ENCODE measurements at places on chromosomes 11 and 22.

- DNase-seq: no peak
Observed at GRCh38 chr11:56819916-56820315, 71.4 kb upstream of the OR9G4 start.

DNA sequence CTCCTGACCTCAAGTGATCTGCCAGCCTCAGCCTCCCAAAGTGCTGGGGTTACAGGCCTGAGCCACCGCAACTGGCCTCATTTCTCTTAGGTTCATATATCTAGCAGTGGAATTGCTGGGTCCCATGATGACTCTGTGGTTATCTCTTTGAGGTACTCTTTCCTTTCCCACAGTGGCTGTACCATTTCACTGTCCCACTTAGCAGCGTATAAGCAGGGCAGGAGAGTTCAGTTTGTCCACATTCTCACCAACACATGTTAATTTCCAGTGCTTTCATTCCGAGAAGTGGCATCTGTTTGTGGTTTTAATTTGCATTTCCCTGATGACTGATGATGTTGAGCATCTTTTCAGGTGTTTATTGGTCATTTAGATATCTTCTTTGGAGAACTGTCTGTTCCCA is 16.4 kb downstream of the PRR5 start:
- no peak for DNase-seq

DNA sequence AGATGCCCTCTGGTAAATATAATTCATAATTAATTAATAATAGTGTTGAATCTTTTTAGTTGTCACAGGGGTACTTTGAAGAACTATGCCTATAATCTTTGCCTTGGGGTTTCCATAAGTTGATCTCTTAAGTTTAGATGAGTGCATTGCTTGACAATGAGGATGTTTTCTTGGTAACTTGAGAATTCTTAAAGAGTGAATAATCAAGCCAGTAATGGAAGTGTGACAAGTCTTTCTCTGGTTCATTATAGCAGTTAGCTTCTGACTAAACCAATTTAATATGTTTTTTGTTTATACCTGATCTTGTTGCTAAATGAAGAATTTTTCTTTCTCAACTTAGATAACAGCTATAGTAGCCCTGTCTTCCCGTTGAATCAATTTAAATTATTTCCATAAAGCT is 46.2 kb downstream of the ATXN10 start:
- no peak for DNase-seq

DNA sequence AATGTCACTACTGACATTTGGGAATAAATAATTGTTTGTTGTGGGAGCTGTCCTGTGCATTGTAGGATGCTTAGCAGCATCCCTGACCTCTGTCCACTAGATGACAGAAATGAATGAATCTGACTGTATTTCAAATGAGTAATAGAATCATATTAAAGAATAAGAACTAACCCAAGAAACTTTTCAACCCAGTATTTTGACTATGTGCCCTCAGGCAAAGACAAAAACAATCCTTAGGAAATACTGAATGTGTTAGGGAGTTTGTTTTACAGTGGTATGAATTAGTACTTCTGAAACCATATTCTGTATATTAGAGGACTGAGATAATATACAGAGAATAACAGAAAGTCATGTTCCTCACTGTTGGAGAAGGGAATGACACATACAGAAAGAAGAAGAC is 320.9 kb upstream of the PITPNB start:
- DNase-seq: no peak

- no peak for DNase-seq
Observed at GRCh38 chr22:20919718-20920117, 2.5 kb downstream of the CRKL start.

DNA sequence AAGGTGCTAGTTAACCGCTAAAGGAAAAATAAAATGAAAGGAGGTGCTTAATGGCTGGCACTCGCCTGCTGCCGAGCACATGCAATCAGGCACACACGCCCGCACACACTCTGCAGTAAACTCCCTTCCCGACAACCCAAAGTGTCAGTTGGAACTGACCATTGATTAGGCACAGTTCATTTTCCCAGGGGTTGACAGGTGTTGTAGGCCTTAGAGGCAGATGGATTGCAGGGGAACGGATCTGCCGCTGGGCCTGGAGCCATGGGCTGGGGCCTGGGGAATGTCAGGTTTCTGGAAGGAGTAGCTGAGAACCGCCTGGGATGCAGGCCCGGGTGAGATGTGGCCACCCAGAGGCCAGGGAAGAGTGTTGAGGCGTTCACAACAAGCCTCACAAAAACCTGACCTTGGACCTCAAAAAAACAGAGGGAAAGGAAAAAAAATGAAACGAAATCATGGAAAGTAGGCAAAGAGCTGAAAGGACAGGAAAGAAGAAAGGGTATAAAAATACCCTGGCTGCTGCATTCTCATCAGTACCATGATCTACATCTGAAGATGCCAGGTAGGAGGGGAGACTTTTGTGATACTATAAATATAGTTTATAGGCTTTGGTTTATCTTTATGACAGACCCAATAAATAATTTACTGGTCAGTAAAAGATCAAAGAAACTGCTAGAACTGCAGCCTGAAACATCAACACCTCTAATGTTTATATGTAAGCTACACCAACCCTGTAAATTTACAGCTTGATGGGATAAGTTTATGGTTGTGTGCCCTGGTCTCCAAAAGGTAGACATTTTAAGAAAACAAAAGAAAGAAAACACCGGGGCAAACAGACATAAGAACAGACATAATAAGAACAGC is 313.4 kb downstream of the BUD13 start:
- DNase-seq: no peak

GRCh38 chr11:19744130-19744529 is 31.5 kb downstream of the NAV2 start:
- DNase-seq: no peak

DNA sequence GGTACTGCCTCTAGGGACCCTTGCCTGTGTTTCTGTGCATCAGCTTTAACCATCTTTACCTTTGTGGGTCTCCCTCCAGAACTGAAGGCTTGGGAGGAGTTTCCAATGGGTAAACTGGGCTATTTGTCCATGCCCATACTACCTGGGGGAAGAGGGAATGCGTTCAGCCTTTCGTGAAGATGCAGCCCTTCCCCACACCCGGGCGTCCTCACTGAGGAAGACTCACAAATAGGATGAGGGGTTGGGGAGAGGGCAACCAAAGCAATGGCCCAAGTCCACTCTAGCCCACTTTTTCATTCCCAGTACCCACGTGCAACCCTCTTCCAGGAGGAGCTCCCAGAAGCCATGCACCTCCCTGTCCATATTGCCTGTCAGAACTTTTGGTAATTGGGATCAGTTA is 61.8 kb upstream of the ADA2 start:
- DNase-seq: no peak

DNA sequence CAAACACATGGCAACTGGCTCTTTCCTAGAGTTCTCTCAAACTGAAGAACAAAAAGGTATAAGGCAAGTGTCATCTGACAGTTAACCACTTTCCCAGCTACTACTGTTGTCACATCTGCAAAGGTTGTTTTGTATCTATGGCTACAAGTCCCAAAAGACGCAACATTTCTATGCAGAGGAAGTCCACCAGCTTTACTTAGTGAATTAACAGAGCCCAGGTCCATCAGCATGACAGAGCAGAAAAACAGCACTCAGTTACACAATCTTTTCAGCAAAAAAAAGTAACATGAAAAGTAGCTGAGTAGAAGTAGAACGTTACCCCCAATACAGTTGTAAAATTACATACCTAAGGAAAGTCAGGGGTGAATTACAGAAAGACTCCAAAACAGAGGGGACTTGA is 12.1 kb downstream of the CPSF7 start:
- DNase-seq: no peak

DNA sequence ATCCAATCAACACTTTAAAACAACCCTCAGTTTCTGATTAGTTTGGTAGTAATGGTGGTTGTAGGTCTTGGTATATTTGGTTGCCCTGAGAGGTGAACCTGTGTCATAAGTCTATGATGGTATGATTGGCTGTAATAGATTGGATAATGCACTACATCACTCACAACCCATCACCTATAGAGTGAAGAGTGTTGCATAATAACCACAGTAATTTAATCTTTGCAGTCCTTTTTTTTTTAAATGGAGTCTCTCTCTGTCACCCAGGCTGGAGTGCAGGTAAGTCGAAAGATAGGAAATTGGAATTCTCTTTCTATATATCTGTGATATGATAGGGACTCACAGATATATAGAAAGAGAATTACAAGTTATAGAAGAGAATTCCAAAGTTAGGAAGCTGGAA is 133.4 kb upstream of the PGR start:
- no peak for DNase-seq

DNA sequence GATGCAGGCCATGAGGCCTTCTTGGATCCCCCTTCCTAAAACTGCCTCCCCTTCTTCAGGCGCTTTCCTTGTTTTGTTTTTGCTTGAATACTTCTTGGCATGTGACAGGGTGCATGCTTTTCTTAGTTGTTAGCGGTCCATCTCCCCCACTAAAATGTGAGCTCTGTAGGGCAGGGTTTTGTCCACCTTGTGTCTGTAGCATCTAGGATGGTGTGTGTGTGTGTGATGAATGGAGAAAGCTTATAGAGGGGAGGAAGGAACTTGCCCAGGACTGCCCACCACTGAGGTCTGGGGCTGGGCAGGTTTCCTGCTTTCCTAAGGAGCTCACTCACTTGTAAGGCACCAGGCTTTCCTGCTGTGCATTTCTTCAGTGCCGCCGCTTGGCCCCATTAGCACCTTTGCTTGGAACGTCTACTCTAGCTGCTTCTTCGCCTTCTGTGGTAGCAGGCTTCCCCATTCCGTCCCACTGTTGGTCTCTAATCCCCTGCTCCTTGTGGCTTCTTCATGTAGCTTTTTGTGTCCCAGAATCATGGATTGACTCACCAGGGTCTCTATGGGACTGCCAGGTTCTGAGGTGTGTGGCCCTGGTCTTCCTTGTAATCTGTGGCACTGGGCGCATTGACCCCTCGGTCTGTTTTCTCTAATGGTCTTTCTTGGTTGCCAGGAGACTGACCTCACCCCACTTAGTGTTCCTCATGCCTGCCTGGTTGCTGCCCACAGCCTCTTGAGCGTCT is 3.3 kb downstream of the DGCR8 start:
- no peak for DNase-seq

DNA sequence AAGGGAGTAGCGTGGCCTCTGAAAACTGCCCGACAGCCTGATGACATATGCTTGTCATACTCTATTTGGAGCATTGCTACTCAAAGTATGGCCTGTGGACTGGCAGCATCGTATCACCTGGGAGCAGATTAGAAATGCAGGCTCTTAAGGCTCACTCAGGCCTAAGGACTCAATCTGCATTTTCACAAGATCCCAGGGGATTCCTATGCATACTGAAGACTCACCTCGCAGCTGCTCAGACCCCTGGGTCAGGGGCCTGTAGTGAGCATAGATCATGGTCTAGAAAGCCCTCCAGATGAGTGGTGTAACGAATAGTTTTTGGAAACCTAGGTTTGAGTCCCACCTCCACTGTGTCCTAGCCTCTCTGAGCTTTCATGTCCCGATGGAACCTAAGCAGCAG is 126.3 kb downstream of the FEZ1 start:
- no peak for DNase-seq

- DNase-seq: no peak
Observed at GRCh38 chr22:17108256-17109112, 12.7 kb downstream of the TMEM121B start.

- DNase-seq: no peak
Observed at GRCh38 chr22:29870574-29870973, 12.4 kb upstream of the MTMR3 start.

- DNase-seq: no peak
Observed at GRCh38 chr11:20031155-20032001, 128.9 kb downstream of the DBX1 start.

- no peak for DNase-seq
Observed at GRCh38 chr11:87473174-87473573, 435.4 kb downstream of the TMEM135 start.

- no peak for DNase-seq
Observed at GRCh38 chr22:25482868-25483639, 81.4 kb upstream of the GRK3 start.

DNA sequence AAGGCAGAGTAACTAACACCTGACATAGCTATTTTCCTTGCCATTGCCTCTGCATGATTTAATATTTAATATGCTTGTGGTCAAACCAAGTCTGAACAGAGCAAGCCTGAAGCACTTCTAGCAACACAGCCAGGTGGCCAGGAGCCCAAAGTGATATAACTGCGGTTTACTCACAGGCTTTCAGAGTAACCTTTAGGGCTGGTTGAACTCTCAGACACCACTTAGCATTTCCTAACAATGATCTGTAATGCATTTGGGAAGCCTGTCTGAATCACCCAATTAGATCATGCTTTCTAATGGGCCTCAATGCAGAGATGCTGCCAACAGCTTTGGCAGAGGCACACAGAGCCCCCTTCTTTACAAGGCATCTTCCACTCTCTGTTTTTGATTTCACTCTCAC is 96.1 kb downstream of the FDX1 start:
- no peak for DNase-seq

- DNase-seq: no peak
Observed at GRCh38 chr11:15291885-15292284, 177.2 kb downstream of the INSC start.

GRCh38 chr11:23078289-23078971 is 218.2 kb upstream of the CCDC179 start:
- DNase-seq: no peak

DNA sequence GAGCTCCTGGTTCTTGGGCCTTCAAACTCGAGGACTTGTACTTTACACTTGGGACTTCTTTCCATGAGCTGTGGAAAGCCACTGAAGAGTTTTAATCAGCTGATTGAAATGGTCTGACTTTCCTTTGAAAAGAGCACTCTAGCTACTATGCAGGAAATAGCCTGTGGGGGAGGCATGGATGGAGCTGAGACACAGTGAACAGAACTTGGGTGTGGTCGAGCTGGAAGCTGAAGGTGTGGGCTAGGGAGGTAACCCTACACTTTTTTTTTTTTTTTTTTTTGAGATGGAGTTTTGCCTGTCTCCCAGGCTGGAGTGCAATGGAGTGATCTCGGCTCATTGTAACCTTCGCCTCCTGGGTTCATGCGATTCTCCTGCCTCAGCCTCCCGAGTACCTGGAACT is 17.5 kb upstream of the CAPRIN1 start:
- no peak for DNase-seq

DNA sequence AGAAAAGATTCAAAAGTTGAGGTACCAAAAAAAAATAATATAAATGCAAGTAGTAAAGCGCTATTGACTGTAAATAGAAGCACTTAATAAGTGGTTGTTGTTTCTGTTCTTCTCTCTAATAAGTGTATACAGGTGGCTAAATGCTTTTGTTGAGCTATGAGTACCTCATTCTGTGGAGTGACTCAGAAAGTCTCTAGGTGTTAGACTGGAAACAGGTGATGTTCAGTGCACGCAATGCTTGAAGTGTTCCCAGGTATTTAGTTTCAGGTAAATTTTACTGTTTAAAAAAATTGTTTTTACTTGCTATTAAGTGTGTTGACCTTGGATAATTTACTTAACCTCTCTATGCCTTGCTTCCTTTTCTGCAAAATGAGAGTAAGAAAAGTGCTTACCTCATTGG is 24.2 kb downstream of the POU2AF3 start:
- DNase-seq: no peak

GRCh38 chr22:43438666-43439347 is 27.0 kb downstream of the MPPED1 start:
- no peak for DNase-seq

DNA sequence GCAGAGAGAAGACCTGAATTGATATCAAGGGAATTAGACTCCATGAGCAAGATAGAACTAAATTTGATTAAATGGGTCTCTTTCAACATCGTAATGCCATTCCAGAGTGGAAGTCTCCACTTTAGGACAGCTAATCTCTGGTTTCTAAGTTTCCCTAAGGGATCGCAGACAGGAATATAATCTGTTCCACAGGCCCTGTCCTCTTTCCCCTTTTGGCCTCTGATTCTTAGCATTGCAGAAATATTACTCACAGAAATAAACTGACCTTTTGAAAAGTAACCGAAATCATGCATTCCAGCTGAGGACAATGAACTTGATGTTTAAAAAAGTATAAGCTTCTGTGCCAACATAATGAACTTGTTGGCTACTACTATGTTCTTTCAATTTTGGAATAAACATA is 227.8 kb downstream of the ETS1 start:
- no peak for DNase-seq

Measured in NCI-H526 (cell line).